ENCODE measurements at places on chromosomes 4 and X.
A peak's percentile ranks its signal among the peaks of the same experiment; 100 is the strongest.

- DNase-seq, result no peak
Observed at GRCh38 chr4:151524610-151525009, 115.6 kb downstream of the FHIP1A start.

DNA sequence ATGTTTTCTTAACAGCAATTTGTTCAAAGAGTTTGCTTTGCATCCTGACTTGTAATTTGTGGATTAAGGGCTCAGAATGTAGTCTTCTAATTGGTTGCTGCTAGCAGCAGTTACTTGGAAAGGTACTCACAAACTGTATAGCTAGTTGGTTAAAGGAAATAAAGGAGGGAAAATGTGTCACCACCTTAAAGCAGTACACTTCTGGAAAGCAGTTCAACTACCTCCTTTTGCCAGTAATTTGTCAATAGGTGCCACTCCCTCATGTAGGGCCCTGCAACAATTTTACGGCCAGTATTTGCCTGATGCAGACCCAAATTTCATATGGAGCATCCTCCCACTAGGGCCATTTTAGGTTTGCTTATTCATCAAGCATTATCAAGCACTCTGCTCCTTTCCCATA lies 20.8 kb downstream of the AMOT start:
- no peak for DNase-seq

- DNase-seq, result no peak
Observed at GRCh38 chr4:156792462-156793085, 179.0 kb downstream of the PDGFC start.

GRCh38 chr4:185036019-185036418 lies 17.7 kb downstream of the HELT start:
- DNase-seq, result no peak

DNA sequence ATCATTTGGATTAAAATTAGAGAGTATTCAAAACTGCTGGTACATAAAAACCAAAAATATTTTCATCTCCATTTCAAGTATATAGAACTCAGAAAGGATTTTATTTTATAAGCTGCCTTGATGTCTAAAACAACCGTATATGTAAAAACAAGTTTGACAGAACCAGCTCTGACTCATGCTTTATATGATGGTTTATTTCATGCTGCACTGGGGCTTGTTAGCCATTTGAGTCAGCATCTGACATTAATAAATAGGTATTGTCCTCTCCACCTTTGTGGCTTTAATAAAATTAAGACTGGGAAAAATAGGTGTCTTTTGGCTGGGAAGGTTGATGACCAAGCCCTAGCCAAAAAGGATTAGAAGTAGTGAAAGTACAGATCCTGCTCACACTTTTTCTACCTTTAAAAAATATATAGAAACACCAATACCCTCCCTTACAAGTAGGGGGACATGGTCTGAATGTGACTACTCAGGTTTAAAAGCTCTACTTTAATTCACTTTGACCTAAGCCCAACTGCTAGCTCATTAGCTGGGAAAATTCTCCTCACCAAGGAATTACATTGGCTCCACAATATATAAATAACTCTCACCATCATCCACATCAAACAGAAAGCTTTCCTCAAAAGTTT lies 228.1 kb downstream of the ADAMTS3 start:
- DNase-seq, result no peak

GRCh38 chr4:108787724-108788123 lies 24.9 kb upstream of the ETNPPL start:
- DNase-seq, result no peak

DNA sequence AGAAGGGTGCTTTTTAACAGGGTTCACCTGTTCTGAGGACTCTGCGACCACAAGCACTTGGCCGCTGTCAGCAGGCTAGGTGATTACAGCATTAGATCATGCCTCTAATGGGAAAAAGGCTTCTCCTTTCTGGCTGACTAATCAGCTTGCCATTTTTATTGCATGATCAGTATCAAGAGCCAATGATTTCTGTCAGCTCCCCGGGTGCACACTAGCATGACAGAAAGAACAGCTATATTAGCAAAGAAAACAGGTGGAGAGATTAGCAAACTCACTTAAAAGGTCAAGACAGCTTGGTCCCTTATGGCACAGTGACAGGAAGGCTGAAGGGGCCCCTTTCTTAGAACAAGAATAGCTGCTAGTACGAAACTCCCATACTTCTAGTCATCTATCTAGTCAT lies 170.0 kb downstream of the SMIM20 start:
- DNase-seq, result peak; percentile 68

DNA sequence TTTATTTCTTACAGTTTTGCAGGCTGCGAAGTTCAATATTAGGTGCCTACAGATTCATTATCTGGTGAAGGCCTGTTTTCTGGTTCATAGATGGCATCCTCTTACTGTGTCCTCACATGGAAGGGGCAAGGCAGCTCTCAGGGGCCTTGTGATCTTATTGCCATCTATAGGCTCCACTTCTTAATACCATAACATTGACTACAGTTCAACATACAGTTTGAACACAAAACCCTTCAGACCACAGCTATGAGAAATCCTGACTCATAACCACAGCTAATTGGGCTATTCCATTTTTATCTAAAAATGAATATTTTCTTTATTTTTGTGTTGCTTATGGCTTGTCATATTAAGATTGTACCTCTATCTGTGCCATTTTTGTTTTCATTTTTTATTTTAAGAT lies 72.3 kb downstream of the STAG2 start:
- no peak for DNase-seq

GRCh38 chr4:56400560-56400959 lies 13.3 kb upstream of the AASDH start:
- DNase-seq, result no peak

- DNase-seq, result no peak
Observed at GRCh38 chr4:566508-567295, 9.4 kb downstream of the TMEM271 start.

DNA sequence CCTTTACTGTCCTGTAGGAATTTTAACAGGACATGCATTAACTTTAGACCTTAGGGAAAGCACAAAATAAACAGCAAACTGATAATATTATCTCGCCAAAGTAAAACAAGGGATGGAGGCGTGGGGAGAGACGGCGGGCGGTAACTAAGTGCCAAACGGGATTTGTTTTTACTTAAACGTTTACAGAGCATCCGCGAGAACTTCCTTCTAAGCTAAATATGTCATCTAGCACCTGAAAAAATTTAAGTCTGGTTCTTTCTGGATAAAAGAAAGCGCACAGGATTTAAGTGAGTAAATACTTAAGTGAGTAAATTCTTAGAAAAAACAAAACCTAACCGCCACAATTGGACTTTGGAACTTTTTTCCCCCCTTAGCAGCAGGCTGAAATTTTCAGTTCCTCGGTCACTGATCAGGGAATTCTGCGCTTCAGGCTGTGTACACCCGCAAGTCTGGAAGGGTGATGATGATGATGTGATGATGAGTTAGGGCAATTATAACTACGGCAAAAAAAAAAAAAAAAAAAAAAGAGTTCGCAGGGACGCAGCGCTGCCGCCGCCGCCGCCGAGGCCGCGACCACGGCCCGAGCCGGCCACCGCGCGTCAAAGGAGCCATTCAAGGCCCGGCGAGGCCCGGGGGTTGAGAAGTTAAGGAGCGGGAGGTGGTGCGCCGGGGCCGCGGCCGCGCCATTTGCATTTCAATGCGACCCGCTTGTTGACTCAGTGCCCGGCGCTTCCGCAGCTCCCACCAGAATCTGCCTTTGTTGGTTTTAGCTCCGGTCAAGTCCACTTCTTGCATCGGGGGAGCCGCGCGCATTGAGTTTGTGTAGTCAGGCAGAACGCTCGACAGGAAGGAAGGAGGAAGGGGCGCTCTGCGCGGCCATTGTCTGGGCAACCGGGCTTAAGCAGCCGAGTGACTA lies 108.8 kb downstream of the SPRY1 start:
- no peak for DNase-seq

Measured in NCI-H524 (cell line).